Bronchial epithelial cell (primary cell): ENCODE measurements at places on chromosomes 12 and 14.

DNA sequence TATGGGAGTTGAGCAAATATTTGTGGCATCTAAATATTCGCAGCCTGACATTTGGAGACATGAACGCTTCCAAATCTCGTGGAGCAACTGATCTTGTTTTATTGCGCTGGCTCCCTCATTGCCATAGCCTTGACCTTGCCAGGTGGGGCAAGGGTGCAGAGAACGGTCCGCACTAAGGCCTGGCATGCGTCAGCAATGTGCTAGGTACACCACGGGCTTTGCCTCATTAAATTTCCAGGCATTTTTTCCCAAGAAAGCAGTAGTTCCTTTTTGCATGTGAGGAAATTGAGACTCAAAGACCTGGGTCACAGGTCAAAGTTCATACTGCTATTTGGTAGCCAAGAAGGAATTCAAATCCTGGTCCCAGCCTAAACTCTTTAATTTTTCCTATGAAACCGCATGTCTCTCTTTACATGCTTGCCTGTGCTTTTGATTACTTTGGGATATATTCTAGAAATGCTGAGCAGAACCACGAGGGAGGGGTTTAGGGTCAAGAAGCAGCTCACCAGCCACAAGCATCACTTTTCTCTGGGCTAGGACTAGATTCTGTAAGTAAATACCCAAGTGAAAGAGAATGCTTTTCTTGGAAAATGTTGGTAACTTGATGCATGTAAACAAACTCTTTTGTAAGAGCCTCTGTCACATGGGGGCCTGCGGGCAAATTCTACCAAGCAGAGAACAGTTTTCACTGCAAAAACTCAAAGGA lies 891.6 kb downstream of the VRK1 start:
- no peak for DNase-seq

DNA sequence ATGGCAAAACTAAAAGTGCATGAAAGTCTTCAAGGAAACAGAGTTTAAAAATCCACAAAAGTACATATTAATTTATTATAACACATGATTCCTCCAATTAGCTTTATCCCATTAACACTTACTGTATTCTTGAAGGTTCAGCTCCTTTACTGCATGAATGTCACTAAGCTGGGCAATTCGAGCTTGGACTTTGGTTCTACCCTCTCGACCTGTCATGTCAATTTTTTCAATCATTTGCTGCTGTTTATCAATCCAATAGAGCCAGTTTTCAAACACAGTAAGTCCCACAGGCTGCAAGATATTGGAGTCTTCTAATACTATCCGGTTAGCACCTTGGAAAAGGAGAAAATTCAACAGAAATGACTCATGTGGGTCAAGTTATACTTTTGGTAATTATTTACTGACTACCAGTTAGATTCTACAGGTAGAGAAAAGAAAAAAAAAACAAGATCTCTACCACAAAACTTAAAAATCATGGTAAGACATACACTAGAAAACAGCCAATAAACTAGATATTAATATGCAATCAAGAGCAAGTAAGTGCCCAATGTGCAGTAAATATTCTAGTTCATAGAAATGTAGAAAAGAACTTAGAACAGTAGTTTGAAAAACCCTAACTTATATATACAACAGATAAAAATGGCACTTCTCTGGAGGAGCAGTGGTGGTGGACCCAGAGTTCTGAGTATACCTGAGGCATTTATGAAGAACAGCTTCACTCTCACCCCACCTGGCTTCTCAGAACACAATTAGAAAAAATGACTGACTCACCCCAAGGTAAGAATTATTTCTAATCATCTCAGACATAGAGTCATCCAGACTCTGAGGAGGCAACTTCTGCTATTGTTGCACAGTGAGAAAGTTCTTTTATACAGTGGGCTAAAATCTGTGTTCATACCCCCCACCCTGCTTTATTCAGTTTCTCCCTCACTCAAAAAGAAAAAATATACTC lies 67.7 kb downstream of the BCL2L14 start:
- peak; percentile 35 for DNase-seq

DNA sequence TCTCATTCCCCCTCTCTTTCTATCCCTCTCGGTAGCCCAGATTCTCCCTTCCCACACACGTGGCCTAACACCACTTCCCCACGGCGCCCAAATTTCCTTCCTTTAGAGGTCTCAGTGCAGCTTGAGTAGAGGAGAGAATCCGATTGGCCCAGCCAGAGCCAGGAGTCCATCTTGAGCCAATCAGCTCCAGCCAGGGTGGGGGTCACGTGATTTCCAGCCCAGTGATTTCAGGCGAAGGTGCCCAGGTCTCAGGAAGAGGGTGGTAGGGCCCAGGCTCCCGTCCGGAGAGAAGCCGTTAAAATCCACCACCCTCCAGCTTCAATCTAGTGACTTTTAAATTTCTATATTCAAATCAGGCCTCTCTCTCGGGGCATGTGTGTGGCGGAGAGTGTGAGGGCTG lies 45.2 kb upstream of the MYL2 start:
- DNase-seq = no peak

DNA sequence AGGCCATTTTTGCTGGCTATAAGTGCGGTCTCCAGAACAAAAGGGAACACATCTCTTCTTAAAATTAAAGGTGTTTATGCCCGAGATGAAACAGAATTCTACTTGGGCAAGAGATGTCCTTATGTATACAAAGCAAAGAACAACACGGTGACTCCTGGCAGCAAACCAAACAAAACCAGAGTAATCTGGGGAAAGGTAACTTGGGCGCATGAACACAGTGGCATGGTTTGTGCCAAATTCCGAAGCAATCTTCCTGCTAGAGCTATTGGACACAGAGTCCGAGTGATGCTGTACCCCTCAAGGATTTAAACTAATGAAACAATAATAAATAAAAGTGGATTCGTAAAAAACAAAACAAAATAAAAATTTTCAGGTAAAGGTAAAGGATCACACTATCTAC lies 33.4 kb downstream of the PKP2 start:
- no peak for DNase-seq

DNA sequence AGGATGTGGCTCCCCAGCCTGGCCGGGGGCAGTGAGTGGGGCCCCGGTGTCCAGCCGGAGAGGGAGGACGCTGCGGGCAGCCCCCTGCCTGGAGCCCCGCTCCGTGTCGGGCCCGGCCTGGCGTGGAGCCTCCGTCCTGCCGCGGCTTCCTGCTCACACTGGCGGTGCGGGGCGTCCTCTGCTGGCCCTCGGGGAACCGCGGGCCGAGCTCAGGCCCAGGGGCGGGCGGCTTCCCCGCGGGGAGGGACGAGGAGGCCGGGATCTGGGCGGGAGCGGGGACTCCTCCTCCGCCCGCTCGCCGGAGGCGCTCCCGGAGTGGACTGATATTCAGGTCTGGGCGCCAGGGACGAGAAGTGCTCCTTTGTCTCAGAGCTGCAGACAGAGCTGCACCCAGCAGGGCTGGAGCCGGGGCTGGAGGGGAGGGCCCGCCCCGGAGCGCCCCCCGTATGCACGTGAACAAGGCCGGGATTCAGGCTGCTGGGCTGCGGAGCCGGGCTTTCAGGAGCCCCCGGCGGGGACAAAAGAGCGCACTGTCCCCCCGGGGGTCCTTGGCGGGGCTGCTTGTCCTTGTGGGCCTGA lies 2.2 kb downstream of the MMP17 start:
- peak; percentile 42 for DNase-seq

- DNase-seq = no peak
These were observed 378.1 kb downstream of the AACS start for GRCh38 chr12:125443341-125443740.

DNA sequence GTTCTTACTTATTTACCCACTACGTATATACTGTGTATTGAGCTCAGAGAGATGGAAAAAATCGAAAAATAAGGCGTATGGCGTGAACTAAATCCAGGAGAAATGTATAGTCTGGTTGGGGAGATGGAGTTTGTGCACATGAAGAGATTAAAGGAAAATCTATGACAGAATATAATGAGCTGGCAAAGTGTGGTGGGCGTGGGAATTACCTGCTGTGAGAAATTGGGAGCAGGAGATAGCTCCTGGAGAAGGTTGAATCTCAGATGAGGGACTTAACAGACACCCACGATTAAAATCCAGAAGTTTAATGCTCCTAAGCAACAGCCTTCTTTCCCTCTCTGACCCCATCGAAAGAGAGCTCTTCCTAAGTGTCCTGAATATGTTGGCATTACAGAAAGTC lies 224.2 kb upstream of the FKBP4 start:
- no peak for DNase-seq

DNA sequence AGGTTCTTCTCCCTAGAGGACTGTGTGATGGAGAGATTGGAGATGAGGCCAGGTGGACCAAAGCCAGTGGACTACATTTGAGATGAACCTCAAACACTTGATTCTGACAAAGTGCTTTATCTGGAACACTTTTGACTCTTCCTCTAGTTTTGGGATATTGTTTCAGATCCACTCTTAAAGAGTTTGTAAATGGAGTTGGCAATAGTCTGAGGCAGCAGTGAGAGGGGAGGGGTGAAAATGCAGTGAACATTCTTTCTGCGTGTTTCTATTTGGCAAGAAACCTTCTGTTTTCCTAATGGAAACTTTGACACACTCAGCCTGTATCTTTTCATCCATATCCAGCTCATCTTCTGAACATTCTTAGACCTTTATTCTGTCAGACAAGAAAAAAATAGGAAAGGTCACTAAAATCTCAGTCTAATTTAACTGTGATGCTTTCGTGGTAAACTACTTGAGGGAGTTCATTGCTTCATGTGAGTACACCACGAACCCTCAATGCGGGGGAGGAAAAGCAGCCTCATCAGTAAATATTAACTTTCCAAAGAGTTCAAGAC lies 57.4 kb upstream of the KCNJ8 start:
- DNase-seq = no peak

DNA sequence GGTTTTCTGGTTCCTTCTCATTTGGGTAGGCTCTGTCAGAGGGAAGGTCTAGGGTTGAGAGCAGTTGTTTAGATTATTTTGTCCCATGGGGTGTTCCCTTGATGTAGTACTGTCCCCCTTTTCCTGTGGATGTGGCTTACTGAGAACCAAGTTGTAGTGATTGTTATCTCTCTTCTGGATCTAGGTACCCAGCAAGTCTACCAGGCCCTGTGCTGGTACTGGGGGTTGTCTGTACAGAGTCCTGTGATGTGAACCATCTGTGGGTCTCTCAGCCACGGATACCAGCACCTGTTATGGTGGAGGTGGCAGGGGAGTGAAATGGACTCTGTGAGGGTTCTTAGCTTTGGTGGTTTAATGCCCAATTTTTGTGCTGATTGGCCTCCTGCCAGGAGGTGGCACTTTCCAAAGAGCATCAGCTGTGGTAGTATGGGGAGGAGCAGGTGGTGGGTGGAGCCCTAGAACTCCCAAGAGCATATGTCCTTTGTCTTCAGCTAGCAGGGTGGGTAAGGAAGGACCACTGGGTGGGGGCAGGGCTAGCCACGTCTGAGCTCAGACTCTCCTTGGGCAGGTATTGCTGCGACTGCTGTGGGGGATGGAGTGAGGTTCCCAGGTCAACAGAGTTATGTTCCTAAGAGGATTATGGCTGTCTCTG lies 179.3 kb upstream of the BTG1 start:
- no peak for DNase-seq

GRCh38 chr12:95462081-95462480 lies 11.9 kb upstream of the METAP2 start:
- DNase-seq = no peak

DNA sequence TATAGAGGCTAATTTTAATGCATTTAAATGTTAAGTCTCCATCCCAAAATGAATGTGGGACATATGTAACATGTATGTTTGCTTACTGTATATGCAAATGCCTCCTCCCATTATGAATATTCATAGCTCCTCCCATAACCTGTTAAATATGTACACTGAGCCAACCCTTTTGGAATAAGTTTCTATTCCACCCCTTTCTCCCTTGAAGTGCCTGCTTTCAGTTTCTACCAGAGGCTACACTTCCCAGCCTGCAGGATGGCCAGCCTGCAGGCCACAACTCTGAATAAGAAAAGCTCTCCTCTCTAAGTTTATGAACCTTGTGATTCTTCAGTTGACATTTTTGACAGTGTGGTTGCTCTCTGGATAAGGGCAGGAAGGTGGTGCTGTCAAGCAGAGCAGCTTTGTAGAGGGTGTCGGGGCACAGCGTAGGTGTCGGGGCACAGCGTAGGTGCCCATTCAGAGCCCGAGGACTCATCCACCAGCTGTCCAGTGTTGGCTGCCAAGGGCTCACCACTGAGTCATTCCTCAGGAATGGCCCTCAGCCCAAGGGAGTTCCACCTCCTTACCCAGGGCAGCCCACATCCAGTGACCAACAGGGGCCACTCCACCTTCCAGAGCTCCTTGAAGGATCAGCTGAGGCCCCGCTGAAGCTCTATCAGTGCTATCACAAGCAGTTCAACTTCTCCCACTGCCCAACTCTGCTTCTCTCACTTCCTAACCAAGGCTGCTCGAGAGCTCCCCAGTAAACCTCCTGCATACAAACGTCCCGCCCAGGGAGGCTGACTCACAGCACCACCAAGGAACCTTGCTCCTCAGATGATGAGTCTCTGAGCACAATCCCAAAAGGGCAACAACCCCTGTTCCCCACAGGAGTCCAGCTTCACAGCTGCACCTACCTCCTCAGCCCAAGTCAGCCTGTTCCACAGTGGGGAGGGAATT lies 31.4 kb downstream of the VWF start:
- DNase-seq = peak; percentile 91

GRCh38 chr12:82082501-82082900 lies 275.7 kb downstream of the CCDC59 start:
- DNase-seq = peak; percentile 71

DNA sequence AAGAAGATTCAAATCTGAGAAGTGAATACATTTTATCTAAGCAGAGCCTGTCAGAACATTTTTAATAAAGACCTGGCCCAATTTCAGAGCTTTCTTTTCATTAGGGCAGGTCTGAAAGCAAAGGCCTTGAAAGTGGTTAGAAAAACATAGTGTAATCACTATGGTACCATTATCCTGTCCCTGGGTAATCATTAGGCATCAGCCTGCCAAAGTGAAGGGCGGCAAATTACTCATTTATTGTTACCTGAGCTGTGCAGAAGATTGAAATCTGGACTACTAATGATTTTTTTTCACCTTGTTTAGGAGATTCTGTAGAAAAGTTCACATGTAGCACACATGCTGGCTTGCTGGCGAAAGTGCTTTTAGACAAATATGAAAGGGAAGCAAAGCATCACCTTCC lies 92.6 kb upstream of the PRKD1 start:
- DNase-seq = no peak

DNA sequence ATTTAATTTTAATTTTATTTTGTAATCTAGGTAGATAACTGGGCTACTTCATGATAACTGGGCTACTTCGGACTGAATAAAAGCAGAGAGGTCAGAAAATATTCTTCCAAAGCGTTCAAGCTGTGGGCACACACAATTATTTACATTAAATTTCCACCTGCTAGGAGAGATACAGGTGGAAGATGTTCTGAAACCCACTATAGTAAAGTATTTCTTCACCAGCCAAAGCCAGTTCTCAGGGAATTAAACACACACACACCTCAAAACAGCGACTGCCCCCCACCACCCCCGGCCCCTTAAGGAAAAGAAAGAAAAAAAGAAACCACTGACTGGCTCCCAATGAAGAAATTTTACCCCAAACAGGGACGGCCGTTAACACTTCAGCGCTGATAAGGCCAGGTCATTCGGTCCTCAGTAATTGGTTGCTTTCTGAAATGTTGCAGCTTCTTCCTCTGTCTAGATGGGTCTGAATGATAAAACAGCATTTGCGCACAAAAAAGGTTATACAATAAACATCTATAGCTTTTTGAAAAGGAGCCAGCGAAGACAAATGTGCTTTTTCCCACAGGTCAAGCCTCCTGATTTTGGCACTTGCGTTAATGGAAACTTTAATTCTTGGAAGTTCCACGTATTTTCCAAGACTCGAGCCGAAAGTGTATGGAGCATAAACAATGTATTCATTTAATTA lies 771 bp upstream of the KCNJ8 start:
- no peak for DNase-seq
